ENCODE measurements at places on chromosomes 16 and 17. TPM values are rescaled to one million over a fixed set of nuclear protein-coding genes. Genes with fewer than 3 reads are reported as not detected.

HSPB9 gene
- 0.40 TPM for polyA plus RNA-seq

ARL6IP1 gene
- 243 TPM for polyA plus RNA-seq

SLC13A5 gene
- polyA plus RNA-seq = 1.9 TPM

PRAC2 gene
- polyA plus RNA-seq = not detected

DNA sequence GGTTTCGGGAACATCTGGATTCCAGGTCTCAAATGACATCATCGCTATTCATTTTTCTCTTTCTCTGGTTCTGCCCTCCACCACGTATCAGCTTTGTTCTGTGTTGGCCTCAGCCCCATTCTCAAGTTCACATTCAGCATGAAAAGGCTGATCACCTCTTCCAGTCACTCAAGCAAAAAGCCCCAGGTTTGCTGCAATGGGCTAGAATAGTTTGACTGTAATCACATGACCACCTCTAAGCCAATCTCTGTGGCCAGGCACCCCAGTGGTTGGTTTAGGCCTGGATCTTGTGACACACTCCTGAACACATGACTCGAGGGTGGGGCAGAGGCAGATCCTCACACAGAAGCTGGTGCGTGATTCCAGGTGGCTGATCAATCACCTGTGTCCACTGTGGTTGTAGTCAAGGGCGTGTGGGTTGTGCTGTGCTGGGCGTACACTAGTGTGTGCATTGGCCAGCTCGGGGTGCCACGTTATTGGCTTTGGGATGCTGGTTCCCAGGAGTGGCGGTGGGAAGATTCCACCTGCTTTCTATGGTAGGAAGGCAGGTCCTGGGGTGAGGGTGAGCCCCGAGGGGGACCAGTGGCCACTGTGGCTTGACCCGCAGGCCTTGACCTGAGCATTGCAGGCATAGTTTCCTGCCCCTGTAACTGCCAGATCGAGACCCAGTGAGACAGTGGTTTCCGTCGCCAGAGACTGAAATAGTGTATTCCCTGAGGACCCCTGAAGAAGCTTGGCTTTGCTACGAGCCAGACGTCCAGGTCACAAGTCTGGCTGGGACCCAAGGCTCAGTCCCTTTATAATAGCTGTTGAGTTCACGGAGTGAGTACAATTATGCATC lies 12.0 kb downstream of the EEF2K start:
- peak; percentile 60 for DNase-seq

GRCh38 chr16:1723450-1724147 lies 17.6 kb downstream of the MAPK8IP3 start:
- no peak for DNase-seq

DNA sequence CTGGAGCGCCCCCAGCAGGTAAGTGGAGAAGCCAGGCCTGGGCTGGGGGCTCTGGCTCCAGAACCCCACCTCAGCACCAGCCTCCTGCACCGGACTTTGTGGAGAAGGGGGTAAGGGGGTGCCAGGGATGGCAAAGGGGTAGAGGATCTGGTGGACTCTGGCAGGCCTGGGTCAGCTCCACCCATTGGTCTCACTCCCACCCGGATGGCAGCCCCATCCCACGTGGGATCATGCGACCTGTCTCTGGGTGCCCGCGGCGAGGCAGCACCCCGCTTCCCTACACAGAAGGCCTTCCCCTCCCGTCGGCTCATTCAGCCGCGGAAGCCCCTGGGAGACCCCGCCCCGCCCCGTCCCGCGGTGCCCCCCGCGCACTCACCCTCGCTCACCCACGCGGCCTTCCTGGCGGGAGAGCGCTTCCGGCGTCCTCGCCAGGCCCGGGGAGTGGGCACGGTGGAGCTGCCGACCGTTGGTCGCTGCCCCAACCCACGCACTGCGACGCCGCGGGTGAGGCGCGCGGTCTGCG lies 498 bp upstream of the PLEKHG4 start:
- DNase-seq = peak; percentile 66

DNA sequence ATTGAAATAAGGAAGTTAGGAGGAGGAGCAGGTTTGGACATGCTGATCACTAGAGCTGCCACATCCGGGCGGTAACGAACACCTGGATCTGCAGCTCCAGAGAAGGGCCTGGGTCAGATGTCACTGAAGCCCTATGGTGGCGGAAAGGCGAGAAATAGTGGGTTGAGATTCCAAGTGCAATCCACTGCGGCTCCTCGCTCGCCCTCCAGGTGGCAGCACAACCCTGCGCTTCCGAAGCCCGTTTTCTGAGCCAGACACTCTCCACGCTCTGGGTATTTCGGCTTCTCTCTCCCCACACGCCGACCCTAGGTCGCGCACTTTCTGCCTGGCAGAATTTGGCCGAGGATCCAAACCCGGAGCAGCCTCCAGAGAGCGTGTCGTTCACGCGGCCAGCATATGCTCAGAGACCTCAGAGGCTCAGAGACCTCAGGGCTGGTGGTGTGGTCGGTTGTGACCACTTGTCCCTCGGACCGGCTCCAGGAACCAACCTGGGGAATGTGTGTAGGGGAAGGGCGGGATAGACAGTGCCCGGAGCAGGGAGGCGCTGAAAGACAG lies 922 bp upstream of the SLC2A4 start:
- DNase-seq = peak; percentile 68

DNA sequence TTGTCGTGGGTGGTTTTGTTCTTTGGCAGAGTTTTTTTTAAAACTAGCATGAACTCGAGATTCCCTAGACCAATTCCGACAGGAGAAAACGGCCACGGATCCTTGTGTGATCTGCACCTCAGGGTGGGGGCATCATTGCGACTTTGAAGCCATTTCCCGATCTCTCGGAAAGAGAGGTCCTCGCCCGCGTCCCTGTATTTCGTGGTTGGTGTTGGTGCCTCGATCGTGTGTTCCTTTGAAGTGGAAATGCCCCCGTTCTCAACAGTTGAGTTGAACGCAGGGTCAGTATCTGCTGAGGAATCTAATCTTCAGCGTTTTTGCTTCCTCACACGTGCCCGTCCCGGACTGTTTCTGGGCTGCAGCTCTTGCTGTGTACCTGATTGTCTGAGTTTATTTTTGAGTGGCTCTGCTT lies 1.1 kb downstream of the CRAMP1 start:
- DNase-seq = peak; percentile 7
